Stimulated activated CD8-positive, alpha-beta memory T cell treated with anti-CD3 and anti-CD28 coated beads, Interleukin-7, amount 100 ng/mL, for 48 hours (primary cell): ENCODE measurements at places on chromosomes 3 and 15.

GRCh38 chr3:124034016-124034843 lies 42.3 kb upstream of the ROPN1 start:
- no peak for DNase-seq

GRCh38 chr3:180804916-180805315 lies 107.6 kb upstream of the FXR1 start:
- no peak for DNase-seq

DNA sequence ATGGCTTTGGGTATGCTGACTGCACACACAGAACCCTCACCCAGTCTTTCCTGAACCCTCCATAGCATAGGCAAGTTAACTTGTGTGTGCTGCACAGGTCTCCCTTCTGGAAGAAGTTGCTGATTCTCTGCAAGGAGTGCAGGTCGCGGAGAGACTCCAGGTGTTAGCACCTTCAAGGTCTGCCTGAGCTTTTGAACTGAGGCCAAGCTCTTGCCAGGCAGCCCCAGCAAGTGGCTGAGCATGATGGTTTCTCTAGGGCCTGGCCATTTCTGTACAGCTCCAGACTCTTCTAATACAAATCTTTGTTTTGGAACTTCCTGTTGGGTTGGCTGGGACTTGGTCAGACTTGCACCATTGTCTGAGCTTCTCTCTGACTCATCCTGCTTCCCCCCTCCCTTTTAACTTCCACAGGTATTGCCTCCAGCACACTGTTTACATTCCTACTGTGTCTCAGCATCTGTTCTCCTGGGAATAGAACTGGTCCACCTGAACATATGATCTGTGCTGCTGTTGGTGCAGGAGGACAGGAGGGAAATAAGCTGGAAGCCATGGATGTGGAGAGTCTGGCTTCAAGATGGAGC lies 53.3 kb downstream of the KY start:
- DNase-seq, result no peak

DNA sequence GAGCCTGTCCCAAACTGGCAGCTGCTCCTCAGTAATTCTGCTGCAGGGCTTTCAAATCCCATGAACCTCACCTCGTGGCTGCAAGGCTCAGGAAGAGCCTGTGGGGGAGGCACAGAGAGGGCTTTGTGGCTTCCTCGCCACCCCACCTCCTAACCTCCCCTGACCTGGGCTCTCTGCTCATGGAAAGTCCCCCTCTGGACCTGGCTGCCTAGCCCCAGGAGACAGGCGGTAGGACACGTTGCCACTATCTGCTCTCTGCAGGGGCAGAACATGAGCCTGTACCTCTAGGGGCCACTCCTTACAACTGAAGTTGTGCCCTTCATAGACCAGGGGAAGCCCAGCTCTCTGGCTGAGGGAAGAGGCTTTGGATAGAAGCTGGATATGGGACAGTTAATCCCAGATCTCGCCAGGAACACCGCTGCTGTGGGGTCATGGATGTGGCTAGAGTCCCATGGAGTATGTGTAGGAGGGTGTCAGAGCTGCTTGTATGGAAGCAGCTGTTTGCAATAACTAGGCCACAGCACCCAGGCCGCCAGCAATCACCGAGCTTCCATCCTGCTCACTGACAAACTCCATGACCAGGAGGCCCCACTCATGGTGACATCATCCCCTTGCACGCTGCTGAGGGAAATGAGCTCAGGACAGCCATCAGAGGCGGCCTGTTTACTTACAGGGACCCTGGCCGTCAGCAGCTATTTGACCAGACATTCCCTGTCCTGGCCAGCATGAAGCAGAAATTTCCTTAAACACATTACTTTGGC lies 34.0 kb upstream of the CILP start:
- DNase-seq, result no peak

- DNase-seq, result no peak
Measured at GRCh38 chr3:32557640-32558352, 12.9 kb downstream of the DYNC1LI1 start.

DNA sequence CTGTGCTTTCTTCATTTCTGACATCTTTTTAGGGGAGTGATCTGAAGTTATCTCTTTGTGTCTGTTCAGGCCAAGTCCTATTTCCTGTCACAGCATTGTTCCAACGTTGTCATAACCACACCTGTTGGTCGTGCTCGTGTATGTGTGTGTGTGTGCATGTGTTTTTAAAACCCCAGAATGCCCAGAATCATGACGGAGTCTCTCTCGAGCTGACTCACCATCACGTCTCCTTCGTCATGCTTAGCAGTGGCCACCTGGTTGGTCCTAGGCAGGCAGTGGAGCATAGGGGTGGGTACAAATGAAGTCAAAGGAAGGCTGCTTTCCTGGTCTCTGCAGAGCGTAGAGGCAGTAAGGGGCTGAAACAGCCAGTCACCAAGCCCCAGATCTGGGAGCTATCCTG lies 126.8 kb upstream of the ABHD17C start:
- DNase-seq, result no peak

- DNase-seq, result no peak
Measured at GRCh38 chr15:92462424-92463125, 68.9 kb downstream of the ST8SIA2 start.
